Activated CD4-positive, alpha-beta T cell treated with anti-CD3 and anti-CD28 coated beads, Interleukin-2, amount 10 ng/mL, durations not matched to agents 7 days and 5 days (primary cell): ENCODE measurements at places on chromosomes 12 and 14. TPM values are rescaled to one million over a fixed set of nuclear protein-coding genes. Genes with fewer than 3 reads are reported as not detected.

DNA sequence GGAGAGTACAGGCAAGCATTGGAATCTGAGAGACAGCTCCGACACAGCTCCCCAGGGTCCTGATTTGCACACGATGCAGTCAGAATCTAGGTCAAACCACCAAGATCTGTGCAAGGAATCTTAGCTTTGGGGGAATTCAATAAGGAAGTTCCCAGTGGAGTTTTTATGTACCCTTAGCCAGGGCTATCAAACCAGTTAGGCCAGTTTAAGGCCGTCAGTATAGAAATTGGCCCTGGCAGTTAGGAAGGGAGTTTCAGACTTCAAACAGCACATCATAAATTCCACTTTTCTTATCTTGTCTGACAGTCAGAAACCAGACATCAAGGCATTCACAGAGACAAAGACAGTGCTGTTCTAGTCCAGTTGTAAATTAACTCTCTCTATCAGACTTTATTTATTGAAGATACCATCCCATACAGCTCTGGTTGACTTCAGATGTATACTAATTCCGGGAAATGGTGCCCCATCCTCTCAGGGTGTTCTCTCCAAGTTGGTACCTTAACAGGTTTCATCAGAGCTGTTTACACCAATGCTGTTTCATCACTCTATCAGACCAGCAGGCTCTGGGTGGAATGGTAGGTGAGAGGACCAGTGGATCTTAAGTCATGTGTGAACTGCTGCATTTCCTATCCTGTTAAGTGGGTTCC lies 157.5 kb upstream of the ATF7IP start:
- no peaks in the 10 kb centered on the region for H3K4me1 ChIP-seq
- no peaks in the 10 kb centered on the region for H3K36me3 ChIP-seq
- H3K27ac ChIP-seq: no peak overlapping the region
- H3K27me3 ChIP-seq: no peaks in the 10 kb centered on the region
- no peak for DNase-seq

DNA sequence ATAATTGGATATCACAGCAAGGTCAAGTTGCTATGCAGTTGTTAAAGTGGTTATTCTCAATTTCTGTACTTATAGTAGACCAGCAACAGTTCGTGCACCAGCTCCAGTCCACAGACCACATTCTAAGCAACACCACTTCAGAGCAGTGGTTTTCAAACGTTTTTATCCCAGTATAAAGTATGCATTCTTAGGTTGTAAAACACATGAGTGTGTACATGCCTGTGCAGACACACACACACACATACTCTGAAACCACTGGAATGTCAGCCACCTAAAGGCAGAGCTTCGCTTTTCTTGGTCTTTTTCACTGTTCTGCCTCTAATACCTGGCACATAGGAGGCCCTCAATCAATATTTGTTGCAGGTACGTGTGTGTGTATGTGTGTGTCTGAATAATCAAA lies 22.2 kb upstream of the C12orf71 start:
- no peaks in the 10 kb centered on the region for H3K36me3 ChIP-seq
- H3K4me1 ChIP-seq: peaks cover 7% of the 10 kb centered on the region
- no peak overlapping the region for H3K27ac ChIP-seq
- H3K27me3 ChIP-seq: no peaks in the 10 kb centered on the region

GRCh38 chr12:65614259-65614889 lies 209.9 kb upstream of the HMGA2 start:
- no peaks in the 10 kb centered on the region for H3K27me3 ChIP-seq
- no peak for DNase-seq
- H3K4me3 ChIP-seq: no peak overlapping the region
- H3K27ac ChIP-seq: no peak overlapping the region
- H3K36me3 ChIP-seq: no peaks in the 10 kb centered on the region

DNA sequence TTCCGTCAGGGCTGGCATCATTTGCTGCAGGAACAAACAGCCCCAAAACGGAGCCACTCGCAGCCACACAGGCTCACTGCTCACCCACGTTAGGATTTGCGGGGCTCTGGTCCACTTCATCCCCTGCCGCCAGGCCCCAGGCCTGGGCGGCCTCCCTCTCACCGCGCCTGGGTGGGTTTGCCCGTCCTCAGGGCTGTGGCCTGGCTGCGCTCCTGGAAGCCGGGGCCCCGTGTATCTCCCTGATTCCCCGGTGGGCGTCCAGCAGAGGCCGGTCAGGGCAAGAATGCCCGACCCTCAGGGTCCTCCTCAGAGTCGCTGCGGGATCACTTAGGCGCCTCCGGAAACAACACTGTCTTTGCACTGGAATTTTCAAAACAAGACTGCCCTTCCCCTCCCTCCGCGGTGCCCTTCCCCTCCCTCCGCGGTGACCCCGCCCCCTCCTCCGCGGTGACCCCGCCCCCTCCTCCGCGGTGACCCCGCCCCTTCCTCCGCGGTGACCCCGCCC lies 15.7 kb upstream of the FBRSL1 start:
- H3K27me3 ChIP-seq: peaks cover 8% of the 10 kb centered on the region
- H3K36me3 ChIP-seq: no peaks in the 10 kb centered on the region
- peak overlapping the region; percentile 76 for H3K27ac ChIP-seq

DNA sequence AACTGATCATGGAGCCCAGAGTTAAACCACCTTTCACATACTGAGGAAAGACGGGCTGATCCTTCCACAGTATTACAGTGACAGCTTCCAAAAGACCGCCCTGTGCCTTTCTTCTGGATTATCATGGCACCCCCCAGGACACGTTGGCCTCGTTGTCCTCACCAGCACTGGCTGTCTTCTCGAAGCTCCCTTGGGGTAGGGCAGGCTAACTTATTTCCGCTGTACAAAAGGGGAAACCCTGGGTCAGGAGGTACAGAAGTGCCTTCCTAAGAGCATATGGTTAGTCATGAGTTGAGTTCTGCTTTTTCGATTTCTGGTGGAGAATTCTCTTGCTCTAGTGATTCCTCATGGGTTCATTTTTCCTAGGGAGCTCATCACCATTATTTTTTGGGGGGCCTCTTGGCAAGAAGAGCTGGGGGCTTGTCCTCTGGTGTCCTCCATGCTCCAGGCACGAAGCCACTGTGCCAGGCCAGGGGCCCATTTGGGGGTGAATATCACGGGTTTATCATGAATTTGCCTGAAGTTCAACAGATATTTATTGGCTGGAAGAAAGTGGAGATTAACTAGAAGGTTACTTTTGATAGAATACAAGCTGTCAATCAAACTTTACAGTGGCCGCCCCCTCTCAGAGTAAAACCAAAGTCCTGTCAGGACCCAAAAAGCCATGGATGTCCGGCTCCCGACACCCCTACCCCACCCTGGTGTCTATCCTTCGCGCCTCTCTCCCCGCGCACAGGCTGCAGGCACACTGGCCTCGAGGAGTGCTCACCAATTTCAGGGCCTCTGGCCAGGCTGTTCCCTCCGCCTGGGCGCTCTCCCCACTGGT lies 8.8 kb upstream of the TRAF3 start:
- peaks cover 3% of the 10 kb centered on the region for H3K4me1 ChIP-seq
- H3K36me3 ChIP-seq: no peaks in the 10 kb centered on the region
- DNase-seq: no peak
- H3K4me3 ChIP-seq: no peak overlapping the region
- H3K27me3 ChIP-seq: no peaks in the 10 kb centered on the region

DNA sequence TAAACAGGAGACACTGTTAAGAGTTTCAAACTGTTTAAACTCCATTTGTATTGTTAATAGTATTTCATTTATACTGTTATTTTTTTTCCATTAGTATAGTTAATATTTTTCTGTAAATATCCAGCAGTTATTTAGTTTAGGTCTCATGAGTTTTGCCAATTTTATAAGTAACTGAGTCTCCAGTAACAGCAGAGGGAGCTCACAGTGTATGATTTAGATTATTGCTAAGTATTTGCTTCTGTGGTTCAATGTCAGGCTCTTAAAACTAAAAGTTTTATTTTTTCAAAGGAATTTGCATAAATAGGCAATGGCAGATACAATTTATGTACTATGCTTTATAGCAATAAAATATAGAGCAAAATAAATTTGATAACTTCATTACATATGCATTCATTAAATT lies 209.7 kb downstream of the ATXN7L3B start:
- H3K36me3 ChIP-seq: no peaks in the 10 kb centered on the region
- H3K4me3 ChIP-seq: no peak overlapping the region
- no peak overlapping the region for H3K27ac ChIP-seq
- H3K4me1 ChIP-seq: no peaks in the 10 kb centered on the region
- no peak for DNase-seq
- no peaks in the 10 kb centered on the region for H3K27me3 ChIP-seq

- H3K36me3 ChIP-seq: no peaks in the 10 kb centered on the region
- no peak for DNase-seq
- no peaks in the 10 kb centered on the region for H3K4me1 ChIP-seq
- H3K27me3 ChIP-seq: no peaks in the 10 kb centered on the region
- no peak overlapping the region for H3K27ac ChIP-seq
Observed at GRCh38 chr14:30252783-30253674, 305.9 kb upstream of the G2E3 start.

DNA sequence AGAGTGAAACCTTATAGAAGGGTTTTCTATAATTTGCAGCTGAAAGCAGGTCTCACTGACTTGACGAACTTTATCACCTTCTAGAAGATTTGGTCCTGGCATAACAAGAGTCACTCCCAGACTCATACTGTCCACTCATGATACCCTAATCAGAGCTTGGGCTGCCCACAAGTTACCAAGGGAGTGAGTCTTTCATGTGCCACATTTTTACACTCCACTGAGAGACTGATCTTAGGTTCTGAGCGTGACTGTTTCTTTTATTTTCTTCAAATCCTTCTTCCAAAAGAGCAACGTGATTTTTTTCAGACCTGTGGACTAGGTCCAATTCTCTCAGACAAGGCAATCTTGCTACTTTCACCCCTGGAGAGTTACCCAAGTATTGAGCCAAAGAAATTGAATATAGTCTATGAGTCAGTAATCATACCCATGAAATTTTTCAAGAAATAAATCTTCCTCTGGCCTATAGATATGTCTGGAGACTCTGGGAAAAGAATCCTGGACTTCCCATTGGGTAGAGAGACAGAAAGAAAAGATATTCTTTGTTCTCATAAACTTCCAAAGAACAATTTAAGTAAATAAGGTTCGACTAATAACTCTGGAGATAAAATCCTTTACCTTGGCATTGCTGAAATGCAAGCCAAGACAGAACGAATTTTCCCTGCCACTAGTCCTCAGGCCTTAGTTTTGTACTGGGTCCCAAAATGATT lies 26.9 kb downstream of the SIX1 start:
- no peaks in the 10 kb centered on the region for H3K36me3 ChIP-seq
- no peak for DNase-seq
- H3K27me3 ChIP-seq: peaks cover 27% of the 10 kb centered on the region
- no peak overlapping the region for H3K27ac ChIP-seq
- no peaks in the 10 kb centered on the region for H3K4me1 ChIP-seq

DNA sequence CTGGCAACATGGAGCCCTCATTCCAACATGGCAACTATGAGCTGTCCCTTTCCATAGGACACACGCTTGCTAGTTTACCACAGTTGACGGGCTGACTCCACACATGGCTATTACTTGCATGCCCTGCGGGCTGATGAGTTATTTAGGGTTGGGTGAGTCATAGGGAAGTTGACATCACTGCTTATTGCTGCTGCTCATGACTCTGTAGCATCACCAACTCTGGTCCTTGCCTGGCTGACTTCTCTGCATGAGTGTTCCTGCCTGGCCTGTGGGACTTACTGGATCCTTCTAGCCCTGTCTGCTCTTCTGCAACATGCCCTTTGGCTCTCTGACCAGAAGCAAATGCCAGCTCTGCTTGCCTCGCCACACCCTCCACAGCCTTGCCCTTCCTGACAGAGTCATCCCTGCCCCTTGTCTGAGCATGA lies 199.5 kb downstream of the ANO6 start:
- DNase-seq: no peak
- no peaks in the 10 kb centered on the region for H3K27me3 ChIP-seq
- peaks cover 2% of the 10 kb centered on the region for H3K4me1 ChIP-seq

GRCh38 chr14:95297832-95298231 lies 21.9 kb downstream of the CLMN start:
- no peak for DNase-seq
- H3K27ac ChIP-seq: no peak overlapping the region
- H3K27me3 ChIP-seq: peaks cover 6% of the 10 kb centered on the region

DNA sequence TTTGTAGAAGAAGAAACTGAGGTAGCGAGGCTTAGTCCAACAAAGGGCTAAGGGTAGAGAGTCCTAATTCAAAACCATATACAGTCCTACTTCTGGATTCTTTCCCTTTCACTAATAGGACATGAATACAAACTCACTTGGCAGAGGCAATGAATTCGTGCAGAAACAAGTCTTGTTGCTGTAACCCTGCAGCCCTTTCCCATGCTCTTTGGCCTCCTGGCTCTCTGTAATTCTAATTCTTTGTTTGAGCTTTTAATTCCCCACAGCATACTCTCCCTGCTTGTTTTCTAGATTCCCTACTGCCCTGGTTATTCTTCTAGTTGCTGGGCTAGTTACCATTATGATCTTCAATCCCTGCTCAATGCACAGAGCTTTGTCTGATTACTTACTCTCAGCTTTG lies 381.4 kb downstream of the ETNK1 start:
- DNase-seq: no peak
- no peak overlapping the region for H3K4me3 ChIP-seq
- no peaks in the 10 kb centered on the region for H3K4me1 ChIP-seq
- H3K27me3 ChIP-seq: no peaks in the 10 kb centered on the region

DNA sequence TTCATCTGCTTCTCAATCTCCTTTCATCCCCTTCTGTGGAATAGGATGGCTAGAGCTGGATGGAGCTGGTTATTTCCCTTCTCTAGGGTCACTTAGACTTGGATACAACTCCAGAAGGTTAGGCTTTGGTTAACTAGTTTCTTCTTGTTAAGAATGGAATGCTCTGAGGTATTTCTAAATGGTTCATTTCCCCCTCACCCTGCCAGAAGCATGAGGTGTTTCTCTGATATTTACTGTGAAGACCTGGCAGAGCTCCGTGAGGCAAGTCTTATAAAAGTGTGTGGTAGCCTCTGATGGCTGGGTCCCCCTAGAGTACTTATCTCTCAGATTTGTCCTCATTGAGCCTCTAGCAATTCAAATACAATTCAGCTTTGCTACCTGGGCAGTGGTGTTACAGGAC lies 207.9 kb downstream of the SLC16A7 start:
- no peak overlapping the region for H3K27ac ChIP-seq
- H3K4me1 ChIP-seq: no peaks in the 10 kb centered on the region
- DNase-seq: no peak
- H3K27me3 ChIP-seq: no peaks in the 10 kb centered on the region

DNA sequence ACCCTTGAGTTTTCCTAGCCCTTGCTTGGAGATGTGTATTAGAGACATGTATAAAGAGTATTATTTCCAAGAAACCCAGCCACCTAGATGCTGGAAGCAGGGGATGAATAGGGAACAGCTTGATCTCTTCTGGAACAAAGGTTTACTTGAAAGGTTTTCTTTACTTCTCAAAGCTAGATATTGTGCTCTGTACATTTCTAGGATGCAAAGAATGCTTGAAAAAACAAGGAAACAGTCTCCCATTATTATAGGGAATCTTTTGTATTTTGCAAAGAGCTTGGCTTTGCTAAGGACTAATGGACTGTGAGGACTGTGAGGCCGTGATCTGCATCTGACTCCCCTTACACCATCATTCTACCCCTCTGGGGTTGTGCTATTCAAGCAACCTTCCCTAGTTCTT lies 77.9 kb downstream of the PRICKLE1 start:
- peaks cover 7% of the 10 kb centered on the region for H3K27me3 ChIP-seq
- H3K4me3 ChIP-seq: no peak overlapping the region
- no peak for DNase-seq
- no peaks in the 10 kb centered on the region for H3K4me1 ChIP-seq
- no peaks in the 10 kb centered on the region for H3K36me3 ChIP-seq

PLA2G1B gene
- total RNA-seq: not detected

ASIC1 gene
- 8.7 TPM for total RNA-seq

LRP1-AS gene
- not detected for total RNA-seq

EIF2S1 gene
- total RNA-seq: 114 TPM

SOAT2 gene
- 1.7 TPM for total RNA-seq

HNRNPA1 gene
- 1,554 TPM for total RNA-seq

DNAL1 gene
- 5.0 TPM for total RNA-seq

NPFF gene
- not detected for total RNA-seq

CISTR gene
- total RNA-seq: not detected

PHC1 gene
- total RNA-seq: 25.0 TPM

PRIMA1 gene
- total RNA-seq: not detected
